ENCODE measurements at places on chromosomes 6 and 20.

DNA sequence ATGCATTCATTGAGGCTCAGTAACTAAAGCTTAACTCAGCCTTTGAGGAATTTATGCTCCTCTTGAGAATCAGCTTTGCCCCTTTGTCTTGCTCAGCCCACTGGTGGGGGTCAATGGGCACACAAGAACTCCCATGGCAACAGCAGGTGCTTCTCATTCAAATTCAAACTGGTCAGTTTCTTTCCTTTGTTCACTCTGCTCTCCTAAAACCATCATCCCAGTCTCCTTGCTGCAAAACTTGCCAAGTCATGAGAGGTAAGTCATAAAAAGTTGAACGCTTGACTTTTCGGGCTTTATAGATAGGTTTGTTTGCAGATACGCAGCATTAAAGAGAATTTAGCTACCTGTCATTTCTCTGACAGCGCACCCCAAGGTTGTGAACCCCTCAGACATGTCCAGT lies 146.8 kb downstream of the TFAP2A start:
- DNase-seq = no peak

- DNase-seq = peak; percentile 14
These were observed 33.2 kb upstream of the HBS1L start for GRCh38 chr6:135087803-135088202.

GRCh38 chr6:35669451-35670045 lies 19.2 kb downstream of the FKBP5 start:
- no peak for DNase-seq

- DNase-seq = no peak
These were observed 13.5 kb upstream of the ANKRD60 start for GRCh38 chr20:58241766-58242465.

GRCh38 chr6:24009319-24009718 lies 116.7 kb upstream of the NRSN1 start:
- DNase-seq = no peak

- DNase-seq = peak; percentile 74
These were observed 57.9 kb upstream of the MAP7 start for GRCh38 chr6:136607932-136608772.

Data from activated T-cell treated with anti-CD3 and anti-CD28 coated beads for 1 hour (primary cell).